NCI-H2081 (cell line): ENCODE measurements at places on chromosomes 5 and 9.

DNA sequence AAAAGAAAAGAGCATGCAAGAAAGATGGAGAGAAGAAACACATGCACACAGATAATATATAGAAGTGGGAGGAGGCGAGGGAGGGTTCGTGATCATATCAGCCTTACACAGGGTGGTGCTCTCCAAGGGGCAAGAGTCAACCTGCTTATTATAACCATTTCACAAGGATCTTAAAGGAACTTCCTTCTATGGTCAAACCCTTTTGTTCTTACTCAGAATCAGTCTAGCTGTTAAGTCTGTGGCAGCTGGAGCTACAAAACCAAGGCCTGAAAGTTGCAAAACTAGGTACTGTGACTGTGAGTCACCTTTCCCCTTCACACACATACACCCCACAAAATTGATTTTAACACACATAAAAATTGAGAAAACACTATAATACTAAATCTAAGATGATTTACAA, 18.5 kb upstream of the ERMP1 start:
- no peak for DNase-seq

GRCh38 chr5:173016598-173017046, 33.1 kb downstream of the ATP6V0E1 start:
- no peak for DNase-seq

- no peak for DNase-seq
Measured at GRCh38 chr5:126732716-126733115, 44.2 kb upstream of the LMNB1 start.

DNA sequence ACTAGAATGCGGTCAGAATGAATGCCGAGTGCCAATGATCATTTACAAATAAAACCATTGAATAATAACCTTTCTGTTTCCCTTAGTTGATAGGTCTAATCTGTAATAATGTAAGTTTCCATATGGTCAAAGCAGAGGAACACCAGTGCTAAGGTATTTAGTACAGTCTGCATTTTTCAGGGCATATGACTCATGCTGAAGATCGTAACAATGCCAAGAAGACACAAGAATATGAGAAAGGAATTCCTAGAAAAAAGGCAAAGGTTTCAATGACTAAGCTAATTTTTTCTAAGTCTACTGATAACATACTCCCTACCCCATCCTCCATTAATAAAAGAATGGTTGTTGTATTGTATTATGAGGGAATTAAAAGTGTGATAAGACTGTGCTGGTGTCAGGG, 2.8 kb downstream of the OR1L8 start:
- DNase-seq = no peak

DNA sequence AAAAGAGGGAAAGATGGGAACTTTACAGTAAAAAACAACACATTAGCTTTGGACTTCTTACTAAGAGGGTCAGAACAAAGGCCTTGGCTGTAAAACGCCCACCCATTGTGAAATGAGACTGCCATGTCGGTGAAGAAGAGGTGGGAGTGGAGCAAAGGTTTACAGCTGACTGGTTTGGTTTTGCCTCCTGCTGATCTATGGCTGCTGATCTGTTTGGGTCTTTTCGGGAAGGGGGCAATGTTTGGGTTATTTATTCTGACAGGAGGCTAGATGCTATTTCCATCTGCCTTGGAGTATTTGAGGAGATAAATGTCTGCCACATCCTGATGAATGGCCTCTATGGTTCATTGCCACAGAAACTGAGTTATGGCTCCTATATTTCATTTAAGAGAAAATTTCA, 408.7 kb downstream of the TLE4 start:
- no peak for DNase-seq

DNA sequence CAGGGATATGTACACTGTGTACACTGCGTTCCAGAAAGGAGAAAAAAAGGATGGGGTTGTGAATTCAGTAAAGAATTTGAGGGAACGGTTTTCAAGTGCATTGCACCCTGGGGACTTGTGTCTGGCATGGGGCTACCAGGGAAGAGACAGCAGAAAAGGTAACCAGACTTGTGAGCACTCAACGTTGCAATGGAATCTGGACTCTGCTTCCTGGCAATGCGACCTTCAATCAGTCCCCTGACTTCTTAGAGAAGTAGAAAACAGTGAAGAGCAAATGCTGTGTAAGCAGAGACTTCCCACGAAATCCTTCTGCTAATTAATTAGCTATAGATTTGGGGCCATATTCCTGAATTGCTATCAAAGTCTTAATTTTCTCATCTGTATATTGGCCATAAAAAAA, 36.3 kb downstream of the MACIR start:
- DNase-seq = no peak

DNA sequence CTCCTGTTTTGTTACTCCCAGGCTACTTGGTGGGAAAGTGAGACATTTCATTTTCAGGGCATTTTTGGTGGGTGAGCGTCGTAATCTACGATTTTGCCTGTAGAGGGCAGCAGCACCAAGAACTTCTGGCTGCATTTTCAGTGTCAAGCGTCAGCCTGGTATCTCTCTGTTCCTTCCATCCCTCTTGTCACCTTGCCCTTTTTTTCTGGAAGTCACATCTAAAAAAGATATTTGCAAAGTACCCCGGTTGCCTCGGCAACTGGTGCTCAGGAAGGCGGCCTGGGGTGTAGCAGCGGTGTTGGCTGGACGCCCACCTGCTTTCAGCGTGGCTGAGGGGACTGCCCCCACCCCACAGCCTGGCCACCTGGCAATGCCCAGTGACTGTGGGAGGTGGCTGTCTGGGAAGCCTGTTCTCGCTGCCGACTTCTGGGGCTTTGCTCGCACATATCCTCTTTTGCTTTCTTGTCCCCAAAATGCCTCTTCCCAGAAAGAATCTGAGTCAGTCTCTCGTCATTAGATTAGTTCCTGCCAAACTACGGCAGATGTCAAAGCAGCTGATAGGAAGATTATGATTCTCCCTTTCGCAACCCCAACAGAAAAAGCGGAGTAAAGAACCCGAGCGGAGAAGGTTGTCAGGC, 84.5 kb downstream of the ACER2 start:
- DNase-seq = peak; percentile 76

- peak; percentile 85 for DNase-seq
Measured at GRCh38 chr5:14322437-14323187, 179.5 kb downstream of the TRIO start.

DNA sequence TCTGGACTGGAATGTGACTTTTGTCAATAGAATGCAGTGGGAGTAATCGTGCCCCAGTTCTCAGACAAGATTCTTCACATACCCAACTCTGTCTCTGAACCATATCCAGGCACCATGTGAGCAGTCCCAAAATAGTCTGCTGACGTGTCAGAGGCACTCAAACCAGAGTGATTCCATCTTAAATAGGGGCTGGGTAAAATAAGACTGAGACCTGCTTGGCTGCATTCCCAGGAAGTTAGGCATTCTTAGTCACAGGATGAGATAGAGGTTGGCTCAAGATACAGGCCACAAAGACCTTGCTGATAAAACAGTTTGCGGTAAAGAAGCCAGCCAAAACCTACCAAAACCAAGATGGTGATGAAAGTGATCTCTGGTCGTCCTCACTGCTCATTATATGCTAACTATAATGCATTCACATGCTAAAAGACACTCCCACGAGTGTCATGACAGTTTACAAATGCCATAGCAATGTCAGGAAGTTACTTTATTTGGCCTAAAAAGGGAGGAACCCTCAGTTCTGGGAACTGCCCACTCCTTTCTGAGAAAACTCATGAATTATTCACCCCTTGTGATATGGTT, 16.9 kb upstream of the PLCXD3 start:
- DNase-seq = no peak

- no peak for DNase-seq
Measured at GRCh38 chr5:155402927-155403640, 389.5 kb downstream of the KIF4B start.

DNA sequence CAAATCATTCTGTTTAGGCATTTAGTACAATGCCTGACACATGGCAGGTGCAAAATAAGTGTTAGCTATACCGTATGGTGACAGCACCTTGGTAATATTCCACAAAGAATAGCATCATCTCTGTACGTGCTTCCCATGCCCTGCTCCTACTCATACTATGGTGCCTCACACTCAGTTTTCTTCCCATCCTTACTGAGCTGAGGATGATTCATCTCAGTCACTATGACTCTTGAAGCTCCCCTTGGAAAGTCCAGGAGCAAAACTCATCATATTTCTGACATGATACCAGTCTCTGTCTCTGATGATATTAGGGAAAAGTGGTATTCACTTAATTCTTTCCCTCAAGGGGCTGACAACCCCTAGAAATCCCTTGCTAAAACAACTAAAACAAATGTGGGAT, 423.3 kb downstream of the EFNA5 start:
- no peak for DNase-seq

DNA sequence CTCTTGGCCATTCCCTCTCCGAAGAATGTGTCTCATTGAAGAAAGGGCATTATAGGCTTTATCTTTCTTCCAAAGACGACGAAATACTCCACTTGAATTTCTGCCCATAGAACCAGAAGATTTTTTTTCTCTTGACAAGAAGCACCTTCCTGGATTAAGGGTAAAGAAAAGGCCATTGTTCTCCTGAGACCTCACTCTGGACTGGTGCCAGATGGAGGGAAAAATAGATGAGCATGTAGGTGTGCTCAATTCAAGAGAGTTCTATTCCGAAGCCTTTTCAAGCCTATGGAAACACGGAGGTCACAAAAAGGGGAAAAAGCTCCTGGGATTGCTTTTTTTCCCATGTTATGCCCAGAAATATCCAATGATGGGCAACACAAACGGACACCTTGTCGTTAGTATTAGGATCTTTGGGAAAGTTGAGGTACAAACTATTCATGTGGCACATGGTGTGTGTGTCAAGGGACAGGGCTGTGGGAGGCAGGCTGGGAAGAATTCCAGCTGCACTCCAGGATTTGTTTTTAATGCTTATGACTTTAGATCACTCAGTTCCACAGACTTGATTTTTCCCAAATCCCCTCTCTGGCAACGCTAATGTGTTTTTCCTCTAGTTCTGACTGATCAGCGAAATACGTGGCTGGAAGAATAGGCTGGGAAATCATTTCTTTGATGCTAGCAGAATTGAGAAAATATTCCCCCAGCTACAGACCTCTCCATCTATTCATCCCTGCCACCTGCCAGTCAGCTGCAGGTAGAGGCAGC, 89.9 kb downstream of the SIL1 start:
- no peak for DNase-seq

GRCh38 chr5:146041180-146041789, 64.1 kb downstream of the PLAC8L1 start:
- no peak for DNase-seq

DNA sequence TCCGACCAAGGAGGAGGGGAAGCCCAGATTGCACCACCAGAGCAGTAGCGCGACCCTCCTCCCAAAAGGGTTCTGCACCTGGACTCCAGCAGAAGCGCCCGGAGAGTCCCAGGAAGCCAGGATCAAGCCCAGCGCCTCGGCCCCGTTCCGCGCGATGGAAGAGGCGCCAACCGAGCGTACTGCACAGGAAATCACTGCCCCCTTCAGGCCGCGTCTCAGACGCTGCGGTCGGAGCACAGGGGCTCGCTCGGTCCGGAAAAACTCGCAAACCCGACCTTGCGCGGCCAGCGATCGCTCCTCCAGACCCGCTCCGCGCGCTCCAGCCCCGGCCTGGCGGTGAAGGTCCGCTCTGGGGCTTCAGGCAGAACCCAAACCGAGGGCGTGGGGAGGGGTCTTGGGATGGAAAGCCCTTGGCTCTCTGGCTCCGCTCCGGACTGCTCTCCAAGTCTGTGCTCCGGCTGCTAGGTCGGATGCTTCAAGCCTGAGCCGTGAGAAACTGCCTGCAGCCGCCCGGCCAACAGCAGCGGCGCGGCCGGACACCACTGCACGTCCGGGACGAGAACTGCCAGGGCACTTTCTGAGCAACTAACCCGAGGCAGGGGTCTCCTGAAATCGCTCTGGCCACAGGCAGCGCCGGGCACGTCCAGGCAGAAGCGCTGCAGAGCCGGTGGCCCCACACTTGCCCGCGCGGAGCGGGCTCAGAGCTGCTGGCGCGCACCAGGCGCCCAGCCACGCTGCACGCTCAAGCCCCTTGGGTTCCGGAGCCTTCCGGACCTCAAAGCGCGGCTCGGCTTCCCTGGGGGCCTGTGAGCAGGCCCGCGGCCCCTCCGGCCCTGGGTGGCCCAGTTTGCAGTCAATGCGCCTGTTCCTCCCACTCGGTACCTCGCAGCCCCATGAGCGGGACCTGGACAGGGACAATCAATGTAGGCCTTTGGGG, 1.3 kb downstream of the GABBR2 start:
- peak; percentile 76 for DNase-seq

DNA sequence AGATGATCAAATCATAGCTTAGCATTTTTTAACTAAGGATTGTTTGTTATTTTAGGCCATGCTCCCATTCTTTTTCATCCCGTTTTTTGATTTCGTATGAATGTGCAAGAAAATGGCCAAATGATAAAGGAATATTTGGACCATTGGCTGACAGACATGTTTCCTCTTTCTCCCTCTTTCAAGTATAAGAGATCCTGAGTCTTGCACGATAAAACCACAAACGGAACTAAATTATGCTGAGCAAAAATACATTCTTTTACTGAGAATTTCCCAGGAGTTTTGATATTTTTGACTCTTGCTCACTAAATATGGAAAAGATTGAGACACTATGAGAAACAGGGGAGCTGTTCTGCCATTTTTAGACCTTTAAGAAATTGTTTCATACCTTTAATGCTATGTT, 90.4 kb upstream of the KLF9 start:
- no peak for DNase-seq

- peak; percentile 21 for DNase-seq
Measured at GRCh38 chr5:83034036-83034435, 43.2 kb downstream of the TMEM167A start.

DNA sequence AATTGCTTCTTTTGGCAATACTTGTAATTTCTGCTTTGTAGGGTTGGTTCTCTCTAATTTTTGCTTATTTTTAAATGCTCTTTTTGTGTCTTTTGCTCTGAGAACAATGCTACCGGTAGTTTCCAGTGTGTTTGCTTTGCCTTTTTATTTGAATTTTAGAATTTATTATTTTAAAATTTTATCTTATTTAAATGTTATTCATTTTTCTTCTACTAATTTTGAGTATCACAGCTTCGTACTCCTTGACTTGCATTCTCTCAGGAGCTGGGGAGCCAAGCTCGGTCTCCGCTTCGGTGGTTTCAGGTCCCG, 45.9 kb downstream of the ANXA2R start:
- DNase-seq = no peak

- DNase-seq = no peak
Measured at GRCh38 chr9:4689021-4689420, 9.7 kb downstream of the CDC37L1 start.

DNA sequence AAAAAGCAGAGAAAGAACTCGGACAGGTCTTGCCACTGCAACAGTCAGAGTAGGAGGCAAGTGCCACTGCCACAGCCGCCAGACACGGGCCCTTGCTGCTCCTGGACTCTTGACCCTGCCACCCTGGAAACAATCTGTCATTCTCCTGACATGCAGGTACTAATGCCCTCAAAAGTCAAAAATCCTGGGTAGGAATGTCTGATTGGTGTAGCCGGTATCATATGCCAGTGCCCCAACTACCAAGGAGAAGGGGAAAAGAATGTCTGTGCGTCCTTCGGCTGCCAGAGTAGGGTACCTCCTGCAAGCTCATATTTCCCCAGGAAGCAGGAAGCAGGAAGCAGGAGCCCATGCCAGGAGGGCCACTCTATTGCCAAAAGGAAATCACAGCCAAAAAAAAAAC, 30.5 kb upstream of the F2RL1 start:
- no peak for DNase-seq

GRCh38 chr5:150931368-150931965, 26.7 kb upstream of the ZNF300 start:
- DNase-seq = no peak
